Activated T-helper 1 cell treated with anti-CD3 and anti-CD28 coated beads, Interleukin-12 subunit alpha, Interleukin-12 subunit beta, Interleukin-2, Interleukin-4 antibody, amounts not matched to agents 30 ng/mL and 10 ng/mL and 1 ng/mL, durations not matched to agents 14 hours and 24 hours and 36 hours (primary cell): ENCODE measurements at places on chromosomes 6 and 20.
A peak's percentile ranks its signal among the peaks of the same experiment; 100 is the strongest.

GRCh38 chr6:7050872-7051779 is 56.6 kb upstream of the RREB1 start:
- peak overlapping the region; percentile 30 for H3K4me3 ChIP-seq
- no peak overlapping the region for H3K27ac ChIP-seq
- H3K4me1 ChIP-seq: peaks cover 7% of the 10 kb centered on the region
- peaks cover 58% of the 10 kb centered on the region for H3K27me3 ChIP-seq

DNA sequence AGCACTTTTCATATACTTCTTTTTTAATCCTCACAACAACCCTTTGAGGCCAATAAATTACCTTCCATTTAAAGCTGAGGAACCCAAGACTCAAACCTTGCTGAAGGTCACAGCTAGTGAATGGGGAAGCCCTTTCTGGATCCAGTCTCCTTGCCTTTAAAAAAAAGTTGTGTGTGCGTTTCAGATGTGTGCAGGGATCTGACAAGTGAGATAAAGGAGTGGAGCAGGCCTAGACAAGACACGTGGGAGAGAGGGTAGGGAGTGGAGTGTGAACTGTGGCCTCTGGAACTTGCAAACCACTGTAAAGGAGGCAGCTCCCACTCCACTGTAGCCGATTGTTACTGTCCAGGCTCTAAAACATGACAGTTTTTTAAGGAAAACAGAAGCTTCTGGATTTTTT is 1.9 kb downstream of the KLHL32 start:
- no peak for DNase-seq
- peaks cover 33% of the 10 kb centered on the region for H3K4me1 ChIP-seq
- H3K36me3 ChIP-seq: no peaks in the 10 kb centered on the region

DNA sequence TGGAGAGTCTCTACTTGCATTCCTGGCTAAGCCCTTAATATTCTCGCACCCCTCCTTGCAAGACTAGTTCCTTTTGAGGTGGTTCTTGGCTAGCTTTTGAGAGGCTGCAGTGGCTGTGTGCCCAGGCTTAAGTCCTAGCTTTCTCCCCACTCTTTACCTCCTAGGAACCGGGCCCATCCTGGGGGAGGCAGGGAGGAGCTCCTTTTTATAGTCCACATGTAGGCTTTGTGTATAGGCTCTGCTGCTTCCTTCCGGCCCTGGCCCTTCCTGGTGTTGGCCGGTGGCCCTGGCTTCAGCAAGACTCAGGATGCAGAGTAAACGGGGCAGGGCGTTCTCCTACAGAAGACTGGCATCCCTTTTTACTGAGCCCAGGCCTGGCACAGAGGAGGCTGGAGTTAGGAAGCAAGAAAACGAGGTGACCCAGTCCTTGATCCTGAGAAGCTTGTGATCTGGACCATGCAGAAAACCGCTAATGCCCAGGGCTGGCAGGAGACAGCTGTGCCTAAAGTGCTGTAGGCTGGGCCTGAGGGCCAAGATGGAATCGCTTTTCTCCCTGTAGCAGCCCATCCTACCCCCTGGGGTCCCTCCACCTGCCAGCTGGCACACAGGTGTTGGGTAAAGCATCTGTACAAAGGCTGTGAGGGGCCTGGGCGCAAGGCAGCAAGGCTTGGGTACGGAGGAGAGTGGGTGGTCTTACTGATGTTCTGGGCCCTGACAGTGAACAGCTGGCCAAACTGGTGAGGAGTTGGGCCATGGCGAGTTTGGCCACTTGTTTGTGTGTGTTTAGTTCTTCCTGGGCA is 8.7 kb downstream of the PLCG1 start:
- peak overlapping the region; percentile 46 for H3K4me3 ChIP-seq
- peaks cover 36% of the 10 kb centered on the region for H3K36me3 ChIP-seq
- H3K27ac ChIP-seq: peak overlapping the region; percentile 71

- no peaks in the 10 kb centered on the region for H3K4me1 ChIP-seq
- H3K36me3 ChIP-seq: no peaks in the 10 kb centered on the region
- no peak for DNase-seq
- H3K27me3 ChIP-seq: peaks cover 6% of the 10 kb centered on the region
- H3K4me3 ChIP-seq: no peak overlapping the region
- no peak overlapping the region for H3K27ac ChIP-seq
Measured at GRCh38 chr6:119575721-119576120, 226.2 kb upstream of the MAN1A1 start.

GRCh38 chr6:100132005-100132404 is 138.0 kb upstream of the MCHR2 start:
- no peaks in the 10 kb centered on the region for H3K27me3 ChIP-seq
- DNase-seq: no peak
- H3K4me1 ChIP-seq: peaks cover 13% of the 10 kb centered on the region
- no peak overlapping the region for H3K4me3 ChIP-seq
- H3K27ac ChIP-seq: peak overlapping the region; percentile 4

- H3K27ac ChIP-seq: peak overlapping the region; percentile 98
- H3K4me1 ChIP-seq: peaks cover 75% of the 10 kb centered on the region
- H3K4me3 ChIP-seq: peak overlapping the region; percentile 96
- no peaks in the 10 kb centered on the region for H3K27me3 ChIP-seq
Measured at GRCh38 chr6:134173936-134174671, 121.7 kb upstream of the SLC2A12 start.

GRCh38 chr6:140708441-140708840 is 1334.0 kb upstream of the CITED2 start:
- H3K4me1 ChIP-seq: no peaks in the 10 kb centered on the region
- H3K27ac ChIP-seq: no peak overlapping the region
- no peak overlapping the region for H3K4me3 ChIP-seq
- no peaks in the 10 kb centered on the region for H3K36me3 ChIP-seq
- H3K27me3 ChIP-seq: no peaks in the 10 kb centered on the region

GRCh38 chr6:133632206-133632605 is 256.7 kb upstream of the TCF21 start:
- H3K4me1 ChIP-seq: no peaks in the 10 kb centered on the region
- no peaks in the 10 kb centered on the region for H3K36me3 ChIP-seq
- H3K27ac ChIP-seq: no peak overlapping the region
- no peak for DNase-seq

GRCh38 chr20:42191140-42191860 is 573.1 kb upstream of the CHD6 start:
- no peak for DNase-seq
- H3K27me3 ChIP-seq: no peaks in the 10 kb centered on the region
- H3K4me1 ChIP-seq: no peaks in the 10 kb centered on the region
- H3K36me3 ChIP-seq: no peaks in the 10 kb centered on the region

DNA sequence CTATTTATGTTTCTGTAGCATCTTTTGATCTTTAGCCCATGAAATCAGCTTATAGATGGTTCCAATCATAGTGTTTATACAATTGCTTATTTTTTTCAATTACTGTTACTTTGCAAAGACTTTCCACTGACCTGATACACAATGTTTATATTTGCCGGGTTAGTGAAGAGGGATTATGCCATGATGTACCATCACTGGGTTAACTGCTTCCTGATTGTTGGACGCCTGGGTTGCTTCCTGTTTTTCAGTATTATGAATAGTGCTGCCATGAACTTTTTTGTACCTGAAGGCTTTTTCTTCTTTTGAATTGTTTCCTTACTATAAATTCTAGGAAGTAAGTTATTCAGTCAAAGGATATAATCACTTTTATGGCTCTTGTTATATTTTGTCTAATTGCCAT is 6.9 kb downstream of the MANBAL start:
- H3K27me3 ChIP-seq: no peaks in the 10 kb centered on the region
- no peak overlapping the region for H3K27ac ChIP-seq
- peaks cover 48% of the 10 kb centered on the region for H3K36me3 ChIP-seq
- DNase-seq: no peak
- peaks cover 51% of the 10 kb centered on the region for H3K4me1 ChIP-seq

- H3K4me3 ChIP-seq: no peak overlapping the region
- H3K4me1 ChIP-seq: no peaks in the 10 kb centered on the region
- peaks cover 47% of the 10 kb centered on the region for H3K36me3 ChIP-seq
- H3K27ac ChIP-seq: no peak overlapping the region
- H3K27me3 ChIP-seq: no peaks in the 10 kb centered on the region
Measured at GRCh38 chr6:100620085-100620840, 155.5 kb upstream of the SIM1 start.

- H3K4me1 ChIP-seq: peaks cover 32% of the 10 kb centered on the region
- DNase-seq: peak; percentile 70
- H3K27ac ChIP-seq: no peak overlapping the region
- no peaks in the 10 kb centered on the region for H3K36me3 ChIP-seq
Measured at GRCh38 chr20:25867776-25868649, 171.4 kb upstream of the ZNF337 start.
